ENCODE measurements at places on chromosomes 6 and 20.

- no peak for DNase-seq
Observed at GRCh38 chr6:14231071-14231483, 113.5 kb downstream of the CD83 start.

GRCh38 chr6:2695454-2696095, 55.1 kb downstream of the MYLK4 start:
- DNase-seq = no peak

GRCh38 chr6:101402622-101403031, 9.1 kb downstream of the GRIK2 start:
- DNase-seq = no peak

GRCh38 chr6:110246900-110247546, 66.8 kb downstream of the CDC40 start:
- no peak for DNase-seq

GRCh38 chr6:45690846-45691245, 313.1 kb upstream of the SUPT3H start:
- DNase-seq = no peak

GRCh38 chr6:129577691-129578090, 132.3 kb downstream of the ARHGAP18 start:
- no peak for DNase-seq

DNA sequence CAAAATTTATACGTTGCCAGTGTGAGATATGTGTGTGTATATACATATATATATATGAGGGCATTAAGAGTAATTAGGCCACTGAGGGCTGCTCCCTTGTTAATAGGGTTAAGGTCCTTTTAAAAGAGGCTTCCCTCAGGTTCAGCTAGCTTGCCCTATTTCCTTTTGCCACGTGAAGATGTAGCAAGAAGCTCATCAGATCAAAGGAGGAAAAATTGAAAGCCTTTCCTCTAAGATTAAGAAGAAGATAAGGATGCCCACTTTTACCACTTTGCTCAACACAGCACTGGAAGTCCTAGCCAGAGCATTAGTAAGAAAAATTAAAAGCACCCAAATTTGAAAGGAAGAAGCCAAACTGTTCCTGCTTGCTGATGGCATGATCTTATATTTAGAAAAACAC, 33.2 kb upstream of the ISM1 start:
- no peak for DNase-seq

DNA sequence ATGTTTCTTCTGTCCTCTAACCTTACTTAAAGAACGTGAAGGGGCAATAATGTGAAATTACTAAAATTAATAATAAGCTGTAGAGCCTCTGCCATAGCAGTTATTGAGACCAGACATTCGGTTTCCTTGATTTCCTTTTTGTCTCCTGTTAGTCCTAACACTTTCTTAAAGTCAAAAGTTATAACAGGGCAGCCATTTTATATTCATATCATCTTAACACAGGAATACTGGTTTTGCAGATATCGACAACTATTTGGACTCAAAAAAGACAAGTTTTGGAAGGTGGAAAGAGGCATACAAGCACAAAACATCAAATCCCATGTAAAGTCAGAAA, 33.5 kb downstream of the HFE start:
- no peak for DNase-seq

Data from stimulated activated CD4-positive, alpha-beta T cell treated with anti-CD3 and anti-CD28 coated beads, Interleukin-12 subunit alpha, Interleukin-12 subunit beta, amount 100 ng/mL, for 48 hours (primary cell).